ENCODE measurements at places on chromosomes 4 and X. TPM values are rescaled to one million over a fixed set of nuclear protein-coding genes. Genes with fewer than 3 reads are reported as not detected.
A peak's percentile ranks its signal among the peaks of the same experiment; 100 is the strongest.

The GUCY1B1 gene
- total RNA-seq = 0.27 TPM

The CSN1S1 gene
- total RNA-seq = not detected

The TMPRSS11A gene
- total RNA-seq = not detected

The ODAPH gene
- not detected for total RNA-seq

The ATRX gene
- total RNA-seq = 56.1 TPM

The CABS1 gene
- not detected for total RNA-seq

The JAKMIP1 gene
- total RNA-seq = 1.0 TPM

The SPINK2 gene
- total RNA-seq = 0.78 TPM

The POLN gene
- 1.0 TPM for total RNA-seq

DNA sequence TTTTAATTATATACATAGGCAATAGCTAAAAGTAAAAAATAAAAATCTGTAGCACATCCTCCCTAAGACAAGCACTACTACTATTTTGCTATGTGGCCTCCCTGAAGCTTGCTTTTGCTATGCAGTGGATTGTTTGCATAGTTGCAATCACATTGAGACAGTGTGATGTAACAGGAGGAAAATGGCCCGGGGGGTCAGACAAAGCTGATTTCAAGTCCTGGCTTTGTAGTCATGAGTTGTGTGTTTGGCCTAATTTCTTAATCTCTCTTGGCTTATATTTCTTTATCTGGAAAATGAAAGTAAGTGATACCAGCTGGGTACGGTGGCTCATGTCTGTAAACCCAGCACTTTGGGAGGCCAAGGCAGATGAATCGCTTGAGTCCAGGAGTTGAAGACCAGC lies 166.6 kb downstream of the LHFPL1 start:
- DNase-seq = no peak
- H3K36me3 ChIP-seq = peaks cover 4% of the 10 kb centered on the region
- no peaks in the 10 kb centered on the region for H3K27me3 ChIP-seq
- no peak overlapping the region for H3K4me3 ChIP-seq
- no peak overlapping the region for H3K27ac ChIP-seq

GRCh38 chrX:112832481-112833095 lies 8.0 kb downstream of the AMOT start:
- no peak overlapping the region for H3K27ac ChIP-seq
- no peaks in the 10 kb centered on the region for H3K27me3 ChIP-seq
- H3K4me1 ChIP-seq = no peaks in the 10 kb centered on the region
- no peak for DNase-seq
- H3K4me3 ChIP-seq = no peak overlapping the region

GRCh38 chrX:21374994-21375707 lies 933 bp downstream of the CNKSR2 start:
- H3K27ac ChIP-seq = peak overlapping the region; percentile 84
- no peaks in the 10 kb centered on the region for H3K27me3 ChIP-seq
- DNase-seq = no peak

DNA sequence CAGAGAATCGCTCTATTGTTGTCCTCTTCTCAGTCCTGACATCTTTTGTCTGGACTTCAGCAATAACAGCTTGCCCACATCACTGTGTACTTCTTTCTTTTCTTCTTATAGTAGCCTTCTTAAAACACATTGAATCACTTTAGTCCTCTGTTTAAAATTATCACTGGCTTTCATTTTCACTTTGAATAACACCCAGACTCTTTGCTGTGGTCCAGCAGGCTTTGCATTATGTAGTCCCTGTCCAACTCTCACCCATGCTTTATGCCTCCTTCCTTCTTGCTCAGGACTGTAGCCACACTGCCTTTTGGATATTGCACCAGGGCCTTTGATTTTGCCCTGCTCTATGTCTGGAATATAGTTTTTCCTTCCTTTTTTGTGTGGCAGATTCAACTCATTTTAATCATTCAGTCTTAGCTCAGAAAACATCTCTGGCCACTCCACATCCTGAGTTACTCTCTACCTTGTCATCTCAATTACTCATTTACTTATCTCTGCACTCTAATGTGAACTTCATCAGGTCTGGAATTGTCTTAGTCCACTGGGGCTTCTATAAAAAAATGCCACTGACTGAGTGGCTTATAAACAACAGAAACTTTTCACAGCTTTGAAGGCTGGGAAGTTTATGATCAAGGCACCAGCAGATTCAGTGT lies 168.2 kb downstream of the C4orf33 start:
- no peak overlapping the region for H3K27ac ChIP-seq
- no peak overlapping the region for H3K4me3 ChIP-seq

DNA sequence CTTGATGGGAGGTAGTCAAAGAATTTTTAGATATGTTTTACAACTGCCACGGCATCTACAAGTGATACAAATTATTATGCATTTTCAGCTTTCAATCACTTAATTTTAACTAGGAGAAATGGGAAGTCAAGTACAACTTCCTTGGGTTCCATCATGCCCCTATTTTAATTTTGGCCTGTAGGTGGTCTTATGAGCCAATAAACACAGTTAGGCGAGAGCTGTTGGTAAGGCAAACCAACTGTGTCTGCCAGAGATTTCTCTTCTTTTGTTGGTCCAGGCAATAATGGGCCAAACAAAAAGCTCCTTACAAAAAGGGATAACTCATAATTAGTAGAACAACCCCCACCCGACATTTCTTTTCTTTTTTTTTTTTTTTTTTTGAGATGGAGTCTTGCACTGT lies 63.3 kb upstream of the ARX start:
- H3K4me3 ChIP-seq = no peak overlapping the region
- no peaks in the 10 kb centered on the region for H3K36me3 ChIP-seq
- no peaks in the 10 kb centered on the region for H3K4me1 ChIP-seq
- H3K27ac ChIP-seq = no peak overlapping the region
- DNase-seq = no peak
- H3K27me3 ChIP-seq = no peaks in the 10 kb centered on the region

- H3K4me1 ChIP-seq = no peaks in the 10 kb centered on the region
- H3K36me3 ChIP-seq = no peaks in the 10 kb centered on the region
- H3K4me3 ChIP-seq = no peak overlapping the region
- no peak for DNase-seq
Measured at GRCh38 chr4:96097040-96097607, 257.2 kb downstream of the PDHA2 start.

DNA sequence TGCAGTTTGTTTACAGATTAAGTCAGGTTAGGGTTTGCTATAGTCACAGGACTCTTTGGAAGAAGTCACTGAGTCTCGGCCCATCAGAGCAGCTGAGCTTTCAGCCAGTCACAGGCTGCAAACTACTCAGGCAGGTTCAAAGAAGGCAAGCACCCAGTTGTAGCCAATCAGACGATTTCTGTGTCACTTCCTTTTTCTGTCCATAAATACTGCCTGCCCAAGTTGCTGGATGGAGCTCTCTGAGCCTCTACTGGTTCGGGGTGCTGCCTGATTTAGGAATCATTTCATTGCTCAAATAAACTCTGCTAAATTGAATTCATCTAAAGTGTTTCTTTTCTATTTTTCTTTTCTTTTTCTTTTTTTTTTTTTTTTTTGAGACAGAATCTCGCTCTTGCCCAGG lies 7.3 kb upstream of the SH3BP2 start:
- H3K36me3 ChIP-seq = peaks cover 11% of the 10 kb centered on the region
- no peak overlapping the region for H3K4me3 ChIP-seq
- peak overlapping the region; percentile 97 for H3K27ac ChIP-seq
- H3K4me1 ChIP-seq = peaks cover 38% of the 10 kb centered on the region
- no peaks in the 10 kb centered on the region for H3K27me3 ChIP-seq

DNA sequence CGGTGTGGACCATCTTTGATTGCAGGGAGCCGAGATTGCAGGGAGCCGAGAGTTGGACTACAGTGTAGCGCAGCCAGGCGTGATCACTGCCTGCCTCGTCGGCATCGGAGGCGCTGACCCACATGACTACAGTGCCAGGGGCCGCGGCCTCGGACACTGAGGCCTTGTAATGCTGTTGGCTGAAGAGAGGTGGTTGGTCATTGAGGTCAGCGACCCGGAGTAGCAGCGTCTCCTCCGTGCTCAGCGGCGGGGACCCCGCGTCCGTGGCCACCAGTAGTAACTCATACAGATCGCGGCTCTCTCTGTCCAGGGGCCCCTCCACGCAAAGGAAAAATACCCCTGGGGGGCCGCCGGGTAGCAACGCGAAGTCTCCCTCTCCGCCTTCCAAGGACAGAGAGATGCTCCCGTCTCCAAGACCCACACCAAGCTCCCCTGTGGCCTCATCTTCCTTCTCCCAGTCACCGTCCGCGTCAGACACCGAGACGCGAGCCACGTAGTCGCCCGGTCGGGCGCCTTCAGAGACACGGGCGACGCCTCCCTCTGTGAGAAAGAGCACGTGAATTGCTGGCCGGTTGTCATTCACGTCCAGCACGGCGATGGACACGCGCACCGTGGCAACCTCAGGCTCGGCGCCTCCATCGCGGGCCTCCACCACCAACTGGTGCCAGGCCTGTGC lies 1.9 kb downstream of the DCHS2 start:
- no peak for DNase-seq
- no peak overlapping the region for H3K4me3 ChIP-seq
- no peaks in the 10 kb centered on the region for H3K36me3 ChIP-seq
- H3K27me3 ChIP-seq = peaks cover 76% of the 10 kb centered on the region

DNA sequence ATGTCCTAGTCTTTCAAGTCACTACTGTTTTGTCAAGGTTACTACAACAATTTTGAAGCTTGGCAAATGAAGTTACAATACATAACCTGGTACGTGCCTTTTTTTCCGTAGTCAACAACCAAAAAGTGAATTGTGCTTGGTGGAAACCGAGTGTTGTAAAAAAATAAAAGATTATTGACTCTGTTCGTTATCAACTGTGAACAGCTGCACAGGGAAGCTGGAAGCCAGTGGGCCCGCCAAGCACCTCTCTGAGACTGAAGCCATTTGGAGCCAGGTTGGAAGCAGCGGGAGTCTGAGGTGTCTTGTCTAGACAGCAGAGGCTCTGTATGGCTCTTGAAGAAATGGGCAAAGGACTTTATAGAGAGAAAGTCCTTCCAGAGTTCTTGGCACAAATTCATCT lies 119.0 kb downstream of the GALNTL6 start:
- DNase-seq = no peak
- no peak overlapping the region for H3K27ac ChIP-seq
- H3K4me3 ChIP-seq = no peak overlapping the region
- H3K27me3 ChIP-seq = no peaks in the 10 kb centered on the region
- no peaks in the 10 kb centered on the region for H3K36me3 ChIP-seq
- H3K4me1 ChIP-seq = no peaks in the 10 kb centered on the region

- no peak overlapping the region for H3K4me3 ChIP-seq
- H3K27ac ChIP-seq = no peak overlapping the region
- no peaks in the 10 kb centered on the region for H3K36me3 ChIP-seq
- H3K4me1 ChIP-seq = peaks cover 7% of the 10 kb centered on the region
Measured at GRCh38 chrX:10615931-10616774, 4.2 kb downstream of the MID1 start.

DNA sequence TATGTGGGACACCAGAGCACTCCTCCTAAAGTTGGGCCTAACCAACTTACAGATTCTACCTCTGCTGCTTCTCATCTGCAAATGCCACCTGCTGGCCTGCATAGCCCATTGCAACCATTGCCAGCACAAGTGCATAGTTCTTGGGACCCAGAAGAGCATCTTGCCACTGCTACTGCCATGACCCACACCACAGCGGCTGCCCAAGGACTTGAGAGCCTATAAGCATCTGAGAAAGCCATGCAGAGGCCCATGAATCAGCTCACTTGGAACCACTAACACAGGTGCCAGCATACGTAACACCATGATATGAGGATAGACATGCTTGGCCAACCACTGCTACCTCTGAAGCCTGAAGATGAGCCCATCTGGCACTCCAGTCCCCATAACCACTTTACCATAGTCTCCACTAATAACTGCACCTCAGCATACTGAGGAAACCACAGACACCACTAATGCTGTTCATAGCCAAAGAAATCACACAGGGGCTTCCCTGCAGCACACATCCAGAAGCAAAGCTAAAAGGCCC lies 258.1 kb upstream of the AGTR2 start:
- H3K4me1 ChIP-seq = no peaks in the 10 kb centered on the region
- no peaks in the 10 kb centered on the region for H3K27me3 ChIP-seq
- no peak overlapping the region for H3K4me3 ChIP-seq
- no peak overlapping the region for H3K27ac ChIP-seq
- no peaks in the 10 kb centered on the region for H3K36me3 ChIP-seq

DNA sequence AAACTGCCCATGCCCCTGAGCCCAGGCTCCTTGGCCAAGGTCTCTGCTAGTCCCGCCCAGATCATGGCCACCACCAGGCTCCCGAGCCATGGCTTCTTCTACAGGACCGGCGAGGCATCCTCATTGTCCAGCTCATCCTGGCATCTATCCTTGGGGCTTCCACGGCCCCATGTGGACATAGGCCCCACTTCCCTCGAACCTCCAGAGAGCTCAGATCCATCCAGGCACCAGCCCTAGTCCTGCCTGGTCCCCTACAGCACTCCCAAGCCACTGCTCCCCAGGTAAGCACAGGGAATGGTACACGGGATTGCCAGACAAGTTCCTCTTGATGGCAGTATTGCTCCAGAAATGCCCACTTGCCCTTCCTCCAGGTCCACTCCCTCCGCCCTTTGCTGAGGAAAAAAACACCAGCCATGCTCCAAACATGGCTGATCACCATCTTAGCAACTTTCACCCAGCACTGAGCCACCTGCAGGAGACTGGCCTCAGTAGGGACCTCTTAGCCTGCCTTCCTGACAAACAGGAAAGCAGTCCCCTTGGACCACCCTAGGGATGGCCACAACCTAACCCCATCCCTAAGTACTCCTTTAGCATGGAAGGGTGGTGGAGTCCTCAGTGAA lies 272.1 kb upstream of the AGTR2 start:
- no peaks in the 10 kb centered on the region for H3K36me3 ChIP-seq
- H3K27ac ChIP-seq = no peak overlapping the region
- no peaks in the 10 kb centered on the region for H3K4me1 ChIP-seq
- no peaks in the 10 kb centered on the region for H3K27me3 ChIP-seq
- H3K4me3 ChIP-seq = no peak overlapping the region

- H3K27ac ChIP-seq = no peak overlapping the region
- peaks cover 35% of the 10 kb centered on the region for H3K4me1 ChIP-seq
- no peak overlapping the region for H3K4me3 ChIP-seq
- DNase-seq = no peak
Measured at GRCh38 chrX:123983240-123983639, 21.7 kb downstream of the STAG2 start.

GRCh38 chr4:82248903-82249632 lies 124.7 kb downstream of the HNRNPD start:
- H3K4me3 ChIP-seq = no peak overlapping the region
- peak overlapping the region; percentile 27 for H3K27ac ChIP-seq
- no peaks in the 10 kb centered on the region for H3K36me3 ChIP-seq

- H3K27me3 ChIP-seq = no peaks in the 10 kb centered on the region
- no peak for DNase-seq
- H3K4me1 ChIP-seq = no peaks in the 10 kb centered on the region
- H3K4me3 ChIP-seq = no peak overlapping the region
- no peak overlapping the region for H3K27ac ChIP-seq
- H3K36me3 ChIP-seq = peaks cover 9% of the 10 kb centered on the region
Measured at GRCh38 chr4:42078184-42078801, 74.2 kb downstream of the BEND4 start.

DNA sequence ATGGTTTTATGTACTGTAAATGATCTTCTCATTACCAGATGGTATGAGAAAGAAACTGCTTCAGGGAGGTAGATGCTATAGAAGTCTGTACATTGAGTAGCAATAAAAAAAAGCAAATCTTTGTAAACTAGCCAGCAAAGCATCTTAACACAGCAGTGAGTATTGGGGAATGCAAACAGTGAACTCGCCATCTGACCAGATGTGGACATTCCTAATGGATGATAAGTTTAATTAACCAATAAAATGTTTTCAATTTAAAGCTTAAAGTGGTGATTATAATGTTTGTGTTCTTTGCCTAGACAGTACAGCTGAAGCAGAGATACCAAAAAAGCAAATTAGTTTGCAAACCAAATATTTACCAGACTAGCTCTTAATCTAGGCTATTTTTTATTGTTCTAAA lies 1144.2 kb downstream of the FAT4 start:
- H3K4me1 ChIP-seq = no peaks in the 10 kb centered on the region
- H3K27ac ChIP-seq = no peak overlapping the region
- no peak overlapping the region for H3K4me3 ChIP-seq
- no peaks in the 10 kb centered on the region for H3K27me3 ChIP-seq
- DNase-seq = no peak
- H3K36me3 ChIP-seq = no peaks in the 10 kb centered on the region

Data from activated naive CD8-positive, alpha-beta T cell treated with anti-CD3 and anti-CD28 coated beads for 36 hours (primary cell).